Fibroblast of skin of left biceps (primary cell): ENCODE measurements at places on chromosomes 4 and X.

DNA sequence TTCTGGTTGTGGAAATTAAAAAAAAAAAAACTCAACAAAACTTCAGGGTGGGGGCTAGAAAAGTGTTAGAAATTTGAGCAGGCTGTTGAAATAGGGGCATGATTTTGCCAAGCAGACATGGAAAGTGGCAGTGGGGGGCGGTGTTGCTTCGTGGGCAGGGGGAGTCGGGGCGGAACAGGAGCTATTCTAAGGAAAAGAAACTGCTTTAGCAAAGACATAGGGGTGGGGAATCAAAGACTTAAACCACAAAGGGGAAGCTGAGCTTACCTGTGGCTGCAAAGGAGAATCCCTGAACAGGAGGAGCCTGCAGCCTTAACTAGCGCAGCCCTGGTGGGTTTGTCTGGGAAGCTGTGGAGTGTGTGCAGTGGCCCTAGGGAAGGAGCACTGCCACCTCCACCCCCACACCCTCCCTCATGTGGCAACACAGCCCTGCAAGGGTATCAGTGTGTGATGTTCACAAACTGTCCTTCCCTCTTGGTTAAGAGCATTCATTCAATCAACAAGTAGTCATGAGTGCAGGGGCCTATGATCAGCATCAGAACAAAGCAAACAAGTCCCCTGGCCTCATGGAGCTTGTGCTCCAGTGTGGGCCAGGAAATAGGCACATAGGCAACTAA lies 20.5 kb downstream of the SEL1L3 start:
- DNase-seq: no peak

DNA sequence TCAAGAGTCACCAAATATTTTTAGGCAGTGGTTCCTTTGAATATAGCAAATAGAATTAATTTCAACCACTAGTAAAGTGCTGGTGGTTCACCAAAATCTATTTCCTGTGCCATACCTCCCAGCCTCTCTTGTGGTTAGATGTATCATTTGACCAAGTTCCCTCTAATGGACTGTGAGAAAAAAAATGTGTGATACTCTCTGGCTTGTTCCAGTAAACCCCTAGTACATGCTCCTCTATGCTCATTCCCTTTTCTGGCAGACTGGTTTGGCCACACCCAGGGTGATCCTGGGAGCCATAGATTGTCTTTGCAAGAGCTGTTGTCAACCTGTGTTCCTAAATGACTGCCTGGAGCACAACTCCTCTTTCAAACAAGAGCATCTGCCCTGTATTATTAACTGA lies 109.5 kb downstream of the FRAS1 start:
- DNase-seq: no peak

- DNase-seq: no peak
Observed at GRCh38 chr4:2771264-2771663, 15.1 kb upstream of the TNIP2 start.

- DNase-seq: no peak
Observed at GRCh38 chr4:6855692-6856297, 53.8 kb upstream of the TBC1D14 start.

- no peak for DNase-seq
Observed at GRCh38 chr4:18227880-18228279, 206.3 kb upstream of the LCORL start.

- DNase-seq: no peak
Observed at GRCh38 chrX:87616371-87616770, 98.8 kb downstream of the KLHL4 start.

GRCh38 chr4:76002176-76002575 lies 5.1 kb downstream of the CXCL9 start:
- no peak for DNase-seq
